ENCODE measurements at places on chromosomes 6 and 20. TPM values are rescaled to one million over a fixed set of nuclear protein-coding genes. Genes with fewer than 3 reads are reported as not detected.

DNA sequence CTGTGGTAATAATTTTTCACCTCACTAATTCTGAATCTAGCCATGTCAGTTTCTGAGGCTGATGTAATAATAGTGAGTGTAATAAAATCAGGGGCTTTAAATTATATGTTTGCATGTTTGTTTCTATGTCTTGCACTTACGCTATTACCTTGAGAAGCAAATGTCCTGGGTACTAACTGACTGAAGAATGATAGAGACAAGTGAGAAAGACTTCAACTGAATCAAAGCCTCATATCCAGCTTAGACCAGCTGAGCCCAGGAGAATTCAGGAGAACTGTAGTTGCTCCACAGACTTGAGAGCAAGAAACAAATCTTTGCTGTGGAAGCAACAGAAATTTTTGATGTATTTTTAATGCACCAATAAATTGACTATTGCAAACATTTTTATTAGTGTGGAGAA, 162.8 kb downstream of the MANEA start:
- DNase-seq: no peak

DNA sequence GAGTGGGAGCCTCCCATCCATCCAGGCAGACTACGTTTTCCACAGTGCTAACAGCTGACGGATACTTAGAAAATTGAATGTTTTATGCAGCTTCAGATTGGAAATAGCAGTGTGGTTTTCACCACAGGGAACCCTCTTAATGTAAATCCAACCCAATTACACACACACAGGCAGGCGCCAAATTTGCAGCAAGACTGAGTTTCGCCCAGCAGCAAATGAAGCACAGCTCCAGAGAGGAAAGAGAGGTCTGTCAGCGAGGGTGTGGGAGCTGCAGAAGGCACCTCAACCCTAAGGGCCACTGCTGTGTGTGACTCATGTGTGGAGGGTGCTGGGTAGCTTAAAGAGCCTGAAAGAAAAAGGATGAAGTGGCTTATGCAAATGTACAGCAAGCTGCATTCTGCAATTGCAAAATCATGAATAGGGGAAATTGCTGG, 365.7 kb downstream of the MAFB start:
- no peak for DNase-seq

- no peak for DNase-seq
Observed at GRCh38 chr6:15960740-15961634, 167.9 kb upstream of the MYLIP start.

- no peak for DNase-seq
Observed at GRCh38 chr20:60272790-60273189, 314.6 kb downstream of the CDH26 start.

GRCh38 chr20:19453862-19454261, 241.4 kb downstream of the SLC24A3 start:
- no peak for DNase-seq

- DNase-seq: no peak
Observed at GRCh38 chr20:45581702-45582101, 2.6 kb upstream of the WFDC8 start.

DNA sequence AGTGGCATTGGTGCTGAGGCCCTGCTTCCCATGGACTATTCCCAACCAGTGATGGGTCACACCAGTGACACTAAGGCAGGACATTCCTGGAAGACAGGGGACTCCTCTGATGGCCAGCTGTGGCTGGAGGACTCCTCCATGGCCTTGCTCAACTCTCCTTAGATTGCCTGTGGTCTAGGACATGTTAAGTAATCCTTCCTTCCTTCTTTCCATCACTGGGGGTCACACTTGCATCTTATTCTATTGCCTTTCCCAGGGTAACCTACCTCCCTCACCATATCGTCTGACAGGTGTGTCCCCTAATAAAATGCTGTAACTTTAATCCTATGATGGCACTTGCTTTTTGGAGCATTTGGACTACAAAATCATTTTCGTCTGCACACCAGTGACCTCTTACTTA, 24.5 kb upstream of the HLA-A start:
- DNase-seq: no peak

DNA sequence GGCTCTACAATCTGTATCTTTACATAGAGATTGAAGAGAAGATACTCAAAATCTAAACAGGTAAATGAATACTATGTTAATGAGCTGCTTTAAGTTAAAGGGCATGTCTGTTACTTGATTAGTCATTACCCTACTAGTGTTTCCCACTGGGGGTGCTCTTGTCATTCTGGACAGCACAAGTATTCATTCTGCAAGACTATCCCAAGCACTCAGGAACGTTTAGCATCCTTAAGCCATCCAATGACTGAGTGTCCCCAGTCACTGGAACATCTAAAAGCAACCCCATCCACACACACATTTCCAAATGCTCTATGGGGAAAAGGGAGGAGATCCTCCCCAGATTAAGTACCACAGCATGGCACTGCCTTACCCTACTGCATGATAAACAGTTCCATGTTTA, 25.7 kb downstream of the EZR start:
- DNase-seq: no peak

- DNase-seq: no peak
Observed at GRCh38 chr20:5192570-5193431, 66.0 kb downstream of the CDS2 start.

DNA sequence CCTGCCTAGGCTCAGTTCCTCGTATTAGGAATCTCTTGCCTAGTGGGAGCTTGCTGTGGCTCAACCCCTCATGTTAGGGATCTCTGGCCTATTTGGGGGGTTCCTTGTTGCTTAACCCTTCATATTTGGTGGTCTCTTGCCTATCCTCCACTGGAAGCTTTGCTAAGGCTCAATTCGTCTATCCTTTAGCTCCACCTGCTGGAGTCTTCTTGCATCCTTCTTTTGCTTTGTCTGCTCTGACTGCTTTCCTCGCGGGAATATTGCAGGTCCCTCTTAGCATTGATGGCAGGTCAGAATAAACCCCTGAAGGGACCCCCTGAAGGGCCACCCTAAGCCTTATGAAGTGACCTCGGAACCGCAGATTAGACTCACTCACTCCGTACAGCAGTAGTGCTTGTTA, 203.0 kb upstream of the TBX18 start:
- no peak for DNase-seq

DNA sequence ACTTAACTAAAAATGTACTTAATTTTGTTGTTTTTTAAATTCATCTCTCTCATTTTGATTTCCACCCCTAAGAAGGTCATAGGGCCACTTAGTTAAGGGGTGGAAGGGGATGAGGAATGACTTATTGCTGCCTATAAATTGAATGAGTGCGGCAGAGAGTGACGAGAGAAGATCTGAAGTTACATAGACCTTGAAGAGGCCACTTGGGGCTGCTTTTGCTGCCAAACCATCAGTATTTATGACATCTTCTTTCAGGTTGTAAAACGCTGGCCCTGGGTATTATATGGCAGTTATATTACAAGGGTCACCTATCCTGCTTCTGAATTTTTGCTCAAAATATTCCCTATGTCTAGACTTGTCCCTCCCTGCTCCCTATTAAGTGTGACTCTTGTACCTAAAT, 119.6 kb upstream of the RIMS1 start:
- no peak for DNase-seq

- peak; percentile 89 for DNase-seq
Observed at GRCh38 chr6:164927288-164928056, 381.9 kb downstream of the C6orf118 start.

GRCh38 chr6:137112067-137112355, 61.4 kb downstream of the IL22RA2 start:
- DNase-seq: no peak

GRCh38 chr6:38489951-38490350, 149.8 kb downstream of the BTBD9 start:
- no peak for DNase-seq

GRCh38 chr6:161031721-161032495, 40.3 kb downstream of the MAP3K4 start:
- DNase-seq: no peak

- DNase-seq: no peak
Observed at GRCh38 chr6:131182991-131183425, 47.7 kb downstream of the AKAP7 start.

Gene DOK5
- 9.1 TPM for total RNA-seq

Gene PROKR2
- not detected for total RNA-seq

Gene OR2H1
- not detected for total RNA-seq

Gene DLL1
- 24.8 TPM for total RNA-seq

Gene TSBP1
- not detected for total RNA-seq

Gene RNF39
- total RNA-seq: not detected

Gene TNFRSF21
- total RNA-seq: 4.5 TPM

Gene PACRG
- total RNA-seq: 0.26 TPM

Gene SPATA25
- total RNA-seq: 2.9 TPM

Gene RIMS1
- 5.7 TPM for total RNA-seq
